ENCODE measurements at places on chromosomes 1 and 21.

GRCh38 chr1:244863491-244864252 is 671 bp downstream of the HNRNPU start:
- no peak for DNase-seq

GRCh38 chr21:37546949-37547614 is 180.5 kb downstream of the DYRK1A start:
- DNase-seq: no peak

- no peak for DNase-seq
Observed at GRCh38 chr1:179933219-179933618, 21.4 kb upstream of the CEP350 start.

DNA sequence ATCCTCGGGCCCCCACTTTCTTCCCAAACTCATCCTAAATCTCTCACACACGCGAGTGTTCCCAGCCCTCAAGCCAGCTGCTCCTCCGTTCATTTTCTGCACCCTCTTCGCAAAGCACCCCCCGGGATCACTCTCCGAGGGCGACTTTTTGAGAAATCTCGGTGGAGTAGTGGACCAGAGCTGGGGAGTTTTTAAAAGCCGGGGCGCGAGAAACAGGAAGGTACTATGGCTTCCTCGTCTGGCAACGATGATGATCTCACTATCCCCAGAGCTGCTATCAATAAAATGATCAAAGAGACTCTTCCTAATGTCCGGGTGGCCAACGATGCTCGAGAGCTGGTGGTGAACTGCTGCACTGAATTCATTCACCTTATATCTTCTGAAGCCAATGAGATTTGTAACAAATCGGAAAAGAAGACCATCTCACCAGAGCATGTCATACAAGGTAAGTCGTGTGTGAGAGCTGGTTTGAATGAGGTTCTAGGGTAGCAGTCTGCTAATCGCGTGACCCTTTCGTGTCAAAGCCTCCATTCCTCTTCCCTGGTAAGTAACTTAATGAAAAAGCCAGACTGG is 800 bp downstream of the DR1 start:
- no peak for DNase-seq

DNA sequence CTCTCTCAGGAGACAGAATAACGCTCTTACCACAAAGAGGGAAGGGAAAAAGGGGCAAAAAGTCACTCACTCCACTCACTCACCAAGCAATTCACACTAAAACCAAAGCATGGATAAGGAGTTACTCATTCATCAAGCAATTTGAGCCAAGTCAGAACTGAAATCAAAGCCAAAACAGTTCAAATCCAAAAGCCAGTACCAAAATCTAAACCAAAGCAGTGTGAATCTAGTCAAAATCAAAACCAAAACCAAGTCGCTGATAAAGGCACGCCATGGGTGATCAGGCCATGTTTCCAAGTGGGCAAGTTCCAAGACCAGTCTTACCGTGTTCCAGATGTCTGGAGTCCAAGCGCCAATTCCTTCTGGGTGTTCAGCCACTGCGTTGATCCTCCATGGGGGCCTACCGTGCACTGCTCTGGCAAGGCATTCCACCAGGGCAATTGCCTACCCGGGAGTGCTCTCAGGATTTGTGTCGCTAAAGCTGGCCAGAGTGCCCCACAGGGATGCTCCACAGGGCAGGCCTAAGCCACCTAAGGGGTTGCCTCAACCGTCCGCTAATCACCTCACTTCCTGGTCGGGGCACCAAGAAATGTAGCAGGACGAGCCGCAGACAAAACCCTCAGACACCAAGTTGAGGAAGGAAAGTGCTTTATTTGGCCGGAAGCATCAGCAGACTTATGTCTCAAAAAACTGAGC is 142.3 kb downstream of the TRIM33 start:
- no peak for DNase-seq

DNA sequence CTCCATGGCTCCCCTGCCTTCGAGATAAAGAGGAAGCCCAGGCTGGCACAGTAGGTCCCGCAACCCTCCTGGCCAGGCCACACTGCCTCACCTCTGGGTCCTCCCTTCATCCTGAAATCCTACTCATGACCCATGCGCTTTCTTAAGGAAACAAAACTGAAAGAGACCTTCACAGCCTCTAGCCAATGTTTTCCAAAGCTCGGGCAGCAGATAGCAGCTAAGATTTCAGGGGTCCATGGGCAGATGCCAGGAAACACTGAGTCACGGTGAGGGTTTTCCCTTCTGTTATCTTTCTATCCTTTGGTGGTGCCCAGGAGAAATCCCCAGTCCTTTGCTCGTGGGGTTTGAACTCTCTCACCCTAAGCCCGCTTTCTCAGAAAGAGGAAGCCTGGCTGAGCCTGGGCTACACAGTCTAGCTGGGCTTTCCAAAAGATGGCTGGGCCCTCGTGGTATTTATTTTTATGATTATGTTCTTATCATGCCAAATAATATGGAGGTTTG is 26.6 kb downstream of the TTC39A start:
- DNase-seq: no peak

DNA sequence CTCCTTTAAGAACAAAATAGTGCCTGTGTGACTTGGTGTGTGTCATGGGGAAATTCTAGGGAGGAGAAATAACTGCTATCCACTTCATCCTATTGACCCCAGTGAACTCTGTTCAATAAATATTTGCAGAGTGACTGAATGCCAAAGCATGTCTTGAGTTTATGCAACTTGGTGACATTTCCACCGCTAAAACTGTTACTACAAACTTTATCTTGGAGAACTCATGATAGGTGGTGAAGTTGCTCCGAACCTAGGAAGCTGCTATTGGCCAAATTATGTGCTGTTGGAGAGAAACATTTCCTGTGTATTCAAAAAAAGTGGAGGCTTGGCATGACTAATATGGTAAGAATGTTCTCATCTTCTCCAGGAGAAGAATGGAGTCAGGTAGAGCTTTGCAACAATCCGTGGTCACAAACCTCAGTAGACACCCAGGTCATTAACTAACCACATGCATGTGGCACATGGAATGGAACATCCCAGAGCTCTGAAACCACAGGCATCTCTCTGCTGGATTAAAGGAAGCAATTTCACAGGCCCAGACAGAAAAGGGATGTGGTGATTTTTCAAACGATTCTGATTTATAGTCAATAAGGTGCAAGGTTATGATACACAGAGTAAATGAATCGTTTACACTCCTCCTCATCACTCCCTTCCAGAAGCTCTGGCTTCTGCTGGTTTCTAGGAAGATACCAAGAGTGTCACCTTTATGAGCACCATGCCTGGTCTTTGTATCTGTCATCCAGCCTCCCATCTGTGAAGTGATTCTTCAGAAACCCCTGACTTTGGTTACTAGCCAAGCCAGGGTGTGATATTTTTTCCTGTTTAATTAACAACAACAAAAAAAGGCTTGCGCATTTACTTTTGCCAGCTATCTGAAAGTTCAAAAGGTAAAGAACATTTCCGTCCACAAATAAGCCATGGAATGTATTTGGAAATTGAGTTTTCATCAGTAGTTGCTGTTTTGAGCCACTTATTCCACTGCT is 361.1 kb downstream of the TGFB2 start:
- no peak for DNase-seq

GRCh38 chr1:200901796-200902444 is 7.2 kb downstream of the INAVA start:
- no peak for DNase-seq

GRCh38 chr1:5830771-5831599 is 161.2 kb downstream of the NPHP4 start:
- DNase-seq: no peak

- no peak for DNase-seq
Observed at GRCh38 chr1:102630041-102630440, 478.3 kb downstream of the COL11A1 start.

GRCh38 chr1:70486676-70487458 is 75.8 kb downstream of the CTH start:
- no peak for DNase-seq

DNA sequence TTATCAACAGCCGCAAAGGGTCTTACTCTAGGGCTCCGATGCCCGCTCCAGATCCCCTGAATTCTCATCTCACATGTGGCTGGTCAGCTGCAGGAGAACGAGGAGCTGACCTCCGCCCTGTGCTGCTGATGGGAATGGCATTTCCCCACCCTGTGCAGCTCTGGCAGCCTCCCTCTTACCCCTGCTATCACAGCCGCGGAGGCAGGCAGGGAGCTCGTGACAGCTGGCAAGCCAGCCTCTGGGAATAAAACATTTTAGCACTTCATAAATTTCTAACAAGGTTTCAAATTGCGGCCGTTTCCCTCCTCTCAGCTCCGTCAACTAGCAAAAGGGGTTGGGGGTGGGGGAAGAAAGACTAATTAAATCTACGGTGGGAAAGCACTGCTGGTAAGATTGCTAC is 81.1 kb downstream of the DSCAM start:
- DNase-seq: no peak

- no peak for DNase-seq
Observed at GRCh38 chr1:152517237-152517811, 3.0 kb downstream of the CRCT1 start.

DNA sequence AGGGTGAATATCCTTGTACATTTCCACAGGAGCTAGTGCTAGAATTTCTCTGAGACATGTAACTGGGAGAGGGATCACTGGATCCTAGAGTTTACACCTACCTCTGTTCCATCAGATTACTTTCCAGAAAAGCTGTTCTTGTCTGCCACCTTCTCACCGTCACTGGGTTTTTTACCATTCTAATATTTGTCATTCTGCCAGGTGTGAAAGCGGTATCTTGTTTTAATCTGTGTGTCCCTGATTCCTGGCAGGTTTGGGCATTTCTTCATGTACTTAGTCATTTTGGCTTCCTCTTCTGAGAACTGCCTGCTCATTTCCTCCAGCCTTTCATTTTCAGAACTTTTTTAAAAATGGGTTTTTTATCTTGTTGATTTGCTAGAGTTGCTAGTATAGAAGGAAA is 5.1 kb downstream of the PMF1 start:
- DNase-seq: no peak

- no peak for DNase-seq
Observed at GRCh38 chr1:167911413-167911812, 2.5 kb downstream of the ADCY10 start.

DNA sequence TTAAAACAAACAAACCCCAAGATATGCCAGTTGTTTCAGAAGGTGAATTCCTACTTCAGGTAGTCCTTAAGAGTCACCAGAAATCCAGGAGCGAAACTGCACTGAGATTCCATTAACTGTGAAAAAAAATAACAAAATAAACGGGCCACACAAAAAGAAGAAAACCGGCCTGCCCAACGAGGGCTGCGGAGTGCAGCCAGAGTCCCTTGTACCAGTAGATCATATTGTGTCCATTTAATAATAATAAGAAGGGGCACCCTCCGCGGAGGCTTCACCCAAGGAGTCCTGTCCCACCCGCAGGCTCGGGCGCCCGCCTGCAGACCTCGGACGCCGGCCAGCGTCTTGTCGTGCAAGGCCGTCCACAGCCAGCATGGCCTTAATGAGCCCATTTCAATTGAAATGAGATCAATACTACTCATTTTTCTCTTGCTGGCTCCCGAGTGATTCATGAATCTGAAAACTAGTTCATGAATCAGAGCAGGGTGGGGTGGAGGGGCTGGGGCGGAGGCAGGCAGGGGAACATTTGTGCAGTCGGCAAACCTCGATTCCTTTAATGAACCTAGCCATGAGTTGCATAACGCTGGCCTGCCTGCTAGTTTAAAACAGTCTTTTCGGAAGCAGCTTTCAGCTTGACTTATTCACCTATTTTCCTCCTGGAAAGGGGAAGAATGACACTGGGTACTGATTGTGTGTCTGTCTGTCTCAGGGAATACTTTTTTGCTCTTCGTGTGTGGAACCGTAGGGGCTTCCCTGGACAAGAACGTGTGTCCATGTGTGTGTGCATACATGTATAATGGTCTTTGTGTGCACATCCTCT is 113.1 kb upstream of the IRF2BP2 start:
- DNase-seq: no peak

Measured in omental fat pad (tissue), 4 donors.